ENCODE measurements at places on chromosomes 5 and 9. TPM values are rescaled to one million over a fixed set of nuclear protein-coding genes. Genes with fewer than 3 reads are reported as not detected.

SOWAHA gene
- total RNA-seq = under 0.01 TPM

CDH6 gene
- 91.5 TPM for total RNA-seq

IFNB1 gene
- not detected for total RNA-seq

MED7 gene
- 7.0 TPM for total RNA-seq

PLAC8L1 gene
- total RNA-seq = 0.52 TPM

GABRB2 gene
- total RNA-seq = not detected

SHOC1 gene
- total RNA-seq = under 0.01 TPM

IL5 gene
- not detected for total RNA-seq

PCDHGC5 gene
- total RNA-seq = 7.3 TPM

PRRT1B gene
- not detected for total RNA-seq

LCNL1 gene
- 1.1 TPM for total RNA-seq

SLC6A3 gene
- not detected for total RNA-seq

RANBP17 gene
- 12.5 TPM for total RNA-seq

PCDHGA3 gene
- 0.79 TPM for total RNA-seq

OGN gene
- 24.7 TPM for total RNA-seq

LECT2 gene
- total RNA-seq = not detected

MORN5 gene
- total RNA-seq = not detected

CTSL gene
- 478 TPM for total RNA-seq

OR2Y1 gene
- total RNA-seq = not detected

AHRR gene
- total RNA-seq = 18.0 TPM

NOXA1 gene
- 0.36 TPM for total RNA-seq

SCGB3A1 gene
- total RNA-seq = not detected

ARL14EPL gene
- not detected for total RNA-seq

RMND5B gene
- 30.0 TPM for total RNA-seq

FBP2 gene
- total RNA-seq = not detected

STK32A gene
- 3.5 TPM for total RNA-seq

JAKMIP2 gene
- 0.13 TPM for total RNA-seq

ACSL6 gene
- total RNA-seq = 0.17 TPM

TMOD1 gene
- total RNA-seq = 0.69 TPM

PRR16 gene
- total RNA-seq = 7.7 TPM

CCDC180 gene
- total RNA-seq = 0.76 TPM

OTP gene
- total RNA-seq = not detected

PCDHGA6 gene
- total RNA-seq = 6.7 TPM

MYOZ3 gene
- 2.3 TPM for total RNA-seq

ABO gene
- not detected for total RNA-seq

SHC3 gene
- total RNA-seq = 57.2 TPM

KCNIP1 gene
- total RNA-seq = not detected

PHYHD1 gene
- 9.3 TPM for total RNA-seq

POLR1E gene
- total RNA-seq = 26.6 TPM

DBH gene
- total RNA-seq = not detected

LRRC26 gene
- not detected for total RNA-seq

SLC6A19 gene
- total RNA-seq = not detected

CDO1 gene
- total RNA-seq = 10.9 TPM

ZBED3 gene
- 0.52 TPM for total RNA-seq

ABITRAM gene
- total RNA-seq = 5.2 TPM

TUSC1 gene
- 9.4 TPM for total RNA-seq

BTNL3 gene
- total RNA-seq = not detected

AQP7 gene
- total RNA-seq = not detected

PWWP2A gene
- 19.6 TPM for total RNA-seq

FAM78A gene
- 0.69 TPM for total RNA-seq

SLC6A18 gene
- total RNA-seq = not detected

TPD52L3 gene
- total RNA-seq = not detected

GABRA1 gene
- 0.17 TPM for total RNA-seq

TSSK1B gene
- 0.46 TPM for total RNA-seq

FOXE1 gene
- total RNA-seq = 0.07 TPM

TENT4A gene
- total RNA-seq = 18.2 TPM

AGPAT2 gene
- 46.8 TPM for total RNA-seq

PNPLA7 gene
- total RNA-seq = 2.0 TPM
